ENCODE measurements at places on chromosomes 7 and 10.

DNA sequence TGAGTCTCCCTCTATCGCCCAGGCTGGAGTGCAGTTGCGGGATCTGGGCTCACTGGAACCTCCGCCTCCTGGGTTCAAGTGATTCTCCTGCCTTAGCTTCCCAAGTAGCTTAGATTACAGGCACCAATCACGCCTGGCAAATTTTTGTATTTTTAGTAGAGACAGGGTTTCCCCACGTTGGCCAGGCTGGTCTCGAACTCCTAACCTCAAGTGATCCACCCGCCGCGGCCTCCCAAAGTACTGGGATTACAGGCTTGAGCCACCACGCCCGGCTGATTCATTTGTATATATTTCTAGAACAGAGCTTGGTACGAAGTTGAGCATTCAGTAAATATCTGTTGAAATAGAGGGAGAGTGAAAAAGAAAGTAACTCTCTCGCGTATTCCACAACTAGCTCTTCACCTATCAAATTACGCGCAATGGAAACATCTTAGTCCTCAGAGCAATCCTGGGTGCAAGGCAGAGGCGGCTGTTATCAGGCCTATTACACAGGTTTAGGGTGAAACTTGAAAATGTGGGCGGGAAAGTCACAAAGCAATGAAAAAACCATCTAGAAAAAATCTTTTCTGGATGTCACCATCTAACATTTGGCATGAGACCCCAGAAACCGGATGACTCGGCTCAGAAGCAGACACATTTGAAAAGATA is 707 bp upstream of the GHITM start:
- no peak for DNase-seq

DNA sequence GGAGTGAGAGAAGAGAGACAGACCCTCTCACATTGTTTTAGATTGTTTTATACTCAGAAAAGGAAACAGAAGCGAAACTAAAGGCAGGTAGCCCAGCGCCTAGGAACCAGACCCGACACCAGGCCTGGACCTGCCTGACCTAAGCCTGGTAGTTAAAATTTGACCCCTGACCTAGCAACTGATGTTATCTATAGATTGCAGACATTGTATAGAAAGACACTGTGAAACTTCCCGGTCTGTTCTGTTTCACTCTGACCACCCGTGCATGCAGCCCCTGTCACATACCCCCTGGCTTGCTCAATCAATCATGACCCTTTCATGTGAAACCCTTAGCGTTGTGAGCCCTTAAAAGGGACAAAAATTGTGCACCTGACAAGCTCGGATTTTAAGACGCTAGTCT is 31.6 kb downstream of the VIPR2 start:
- DNase-seq, result no peak

DNA sequence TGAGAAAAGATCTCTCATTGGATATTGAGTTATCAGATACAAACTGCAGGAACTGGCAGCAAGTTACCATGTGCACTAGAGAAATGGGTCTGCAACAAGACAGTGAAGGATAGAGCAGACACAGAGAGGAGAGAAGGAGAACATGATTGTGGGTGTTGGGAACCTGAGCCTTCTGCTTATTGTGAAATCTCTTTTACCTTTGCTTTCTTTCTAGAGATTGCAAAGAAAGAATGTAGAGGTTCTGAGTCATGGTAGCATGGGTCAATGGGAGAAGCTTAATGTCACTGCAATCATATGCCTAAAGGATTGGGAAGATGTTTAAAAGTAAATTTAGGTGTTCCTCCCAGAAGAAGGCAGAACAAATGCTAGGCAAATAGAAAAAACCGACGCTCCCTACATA is 821.4 kb downstream of the CCSER2 start:
- DNase-seq, result peak; percentile 53

DNA sequence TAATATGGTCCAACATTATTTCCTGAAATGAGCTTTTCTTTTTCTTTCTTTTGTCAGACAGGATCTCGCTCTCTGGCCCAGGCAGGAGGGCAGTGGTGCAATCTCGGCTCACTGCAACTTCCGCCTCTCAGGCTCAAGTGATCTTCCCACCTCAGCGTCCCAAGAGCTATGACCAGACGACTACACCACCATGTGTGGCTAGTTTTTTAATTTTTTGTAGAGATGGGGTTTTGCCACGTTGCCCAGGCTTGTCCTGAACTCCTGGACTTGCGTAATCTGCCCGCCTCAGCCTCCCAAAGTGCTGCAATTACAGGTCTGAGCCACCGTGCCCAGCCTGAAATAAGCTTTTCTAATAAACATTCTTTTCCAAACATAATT is 48.6 kb downstream of the CUL2 start:
- peak; percentile 61 for DNase-seq

Data from MCF 10A (cell line).